ENCODE measurements at places on chromosomes 12 and 14.

DNA sequence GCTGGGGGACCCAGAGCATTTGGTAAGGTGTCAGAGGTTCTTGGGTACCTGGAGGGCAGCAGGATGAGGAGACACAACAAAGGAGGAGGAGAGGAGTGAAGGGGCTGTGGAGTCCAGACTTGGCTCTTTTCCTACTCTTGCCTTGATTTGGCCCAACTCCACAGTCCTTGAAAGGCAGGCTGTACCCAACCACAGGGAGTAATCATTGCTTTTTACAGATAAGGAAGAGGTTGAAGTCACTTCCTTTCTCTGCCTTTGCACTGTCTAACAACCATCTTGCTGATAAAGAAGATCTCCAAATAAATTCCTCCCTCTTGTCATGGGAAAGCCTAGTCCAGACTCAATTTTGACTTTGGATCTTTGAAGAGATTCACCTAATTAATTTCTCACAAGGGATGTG is 226.8 kb upstream of the HMGA2 start:
- no peak for DNase-seq

- DNase-seq = no peak
These were observed 17.1 kb downstream of the PDZRN4 start for GRCh38 chr12:41205070-41205709.

- DNase-seq = no peak
These were observed 1.8 kb upstream of the BMAL2 start for GRCh38 chr12:27330846-27331245.

DNA sequence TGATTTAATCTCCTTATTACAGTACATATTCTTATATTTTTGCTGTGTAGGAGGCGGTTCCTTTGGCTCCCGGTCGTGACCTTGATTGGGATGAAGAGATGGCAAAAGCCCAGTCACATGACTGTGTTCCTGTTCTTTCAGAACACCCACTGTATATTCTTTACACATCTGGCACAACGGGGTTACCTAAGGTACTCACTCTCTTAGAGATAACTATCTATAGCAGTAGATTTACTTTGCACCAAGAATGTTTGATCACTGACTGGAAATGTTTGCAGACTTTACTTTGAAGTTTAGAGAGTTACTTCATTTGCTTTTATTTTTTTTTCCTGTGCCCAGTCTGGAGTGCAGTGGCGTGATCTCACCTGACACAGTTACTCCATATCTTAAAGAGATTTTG is 65.2 kb downstream of the ACSS3 start:
- no peak for DNase-seq

GRCh38 chr12:124233041-124233796 is 61.7 kb upstream of the RFLNA start:
- DNase-seq = no peak

GRCh38 chr14:89409961-89410360 is 7.1 kb downstream of the FOXN3 start:
- DNase-seq = no peak

DNA sequence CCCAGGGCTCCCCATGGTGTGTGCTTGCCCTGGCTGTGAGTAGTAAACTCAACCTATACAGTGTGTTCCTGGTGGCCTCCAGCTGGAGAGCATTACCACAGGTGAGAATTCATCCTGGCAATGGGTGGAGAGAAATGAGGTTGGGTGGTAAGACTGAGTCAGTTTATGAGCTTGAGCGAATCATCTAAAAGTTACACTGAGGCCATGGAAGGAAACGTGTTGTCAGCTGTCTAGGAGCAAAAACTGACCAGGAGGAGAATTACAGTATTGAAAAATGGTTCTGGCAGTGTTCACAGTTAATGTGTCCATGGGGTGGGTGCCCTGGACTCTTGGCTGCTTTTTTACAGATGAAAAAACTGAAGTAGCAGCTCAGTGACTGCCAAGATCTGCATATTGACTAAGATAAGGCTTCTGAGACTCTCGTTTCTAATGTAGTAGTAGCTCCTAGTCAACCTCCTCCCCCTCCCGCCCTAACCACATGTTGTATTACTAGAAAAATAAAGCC is 202.0 kb upstream of the AMIGO2 start:
- no peak for DNase-seq

GRCh38 chr12:78470354-78471195 is 394.0 kb upstream of the SYT1 start:
- DNase-seq = no peak

DNA sequence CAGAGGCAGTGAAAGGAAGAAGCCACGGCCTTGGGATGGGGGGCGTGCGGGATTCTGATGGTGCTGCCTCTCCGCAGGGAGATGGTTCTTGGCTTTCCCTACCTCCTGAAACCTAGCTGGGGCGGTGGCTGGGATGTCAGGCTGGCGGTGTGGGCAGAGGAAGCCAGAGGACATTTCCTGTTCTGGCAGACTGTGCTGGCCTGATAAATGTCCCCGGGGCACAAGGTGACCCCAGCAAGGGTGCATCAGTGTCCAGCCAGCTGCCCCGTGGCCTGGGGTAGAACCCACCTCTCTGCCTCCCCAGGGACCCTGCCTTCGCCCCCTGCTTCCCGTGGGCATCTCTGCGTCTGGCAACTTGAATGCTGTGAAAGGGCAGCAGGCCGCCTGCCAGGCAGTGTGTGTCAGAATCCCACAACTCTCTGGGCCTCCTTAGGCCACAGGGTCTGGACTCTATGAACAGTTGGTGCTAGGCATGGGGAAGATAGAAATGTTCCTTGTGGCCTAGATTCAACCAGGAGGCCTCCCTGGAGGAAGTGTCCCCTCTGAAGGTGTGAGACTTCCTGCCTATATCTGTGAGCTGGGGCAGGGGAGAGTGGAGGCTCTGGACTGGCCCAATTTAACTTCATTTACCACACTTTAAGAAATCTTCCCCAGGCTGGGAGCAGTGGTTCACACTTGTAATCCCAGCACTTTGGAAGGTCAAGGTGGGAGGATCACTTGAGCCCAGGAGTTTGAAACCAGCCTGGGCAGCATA is 4.9 kb downstream of the SH2B3 start:
- DNase-seq = no peak

DNA sequence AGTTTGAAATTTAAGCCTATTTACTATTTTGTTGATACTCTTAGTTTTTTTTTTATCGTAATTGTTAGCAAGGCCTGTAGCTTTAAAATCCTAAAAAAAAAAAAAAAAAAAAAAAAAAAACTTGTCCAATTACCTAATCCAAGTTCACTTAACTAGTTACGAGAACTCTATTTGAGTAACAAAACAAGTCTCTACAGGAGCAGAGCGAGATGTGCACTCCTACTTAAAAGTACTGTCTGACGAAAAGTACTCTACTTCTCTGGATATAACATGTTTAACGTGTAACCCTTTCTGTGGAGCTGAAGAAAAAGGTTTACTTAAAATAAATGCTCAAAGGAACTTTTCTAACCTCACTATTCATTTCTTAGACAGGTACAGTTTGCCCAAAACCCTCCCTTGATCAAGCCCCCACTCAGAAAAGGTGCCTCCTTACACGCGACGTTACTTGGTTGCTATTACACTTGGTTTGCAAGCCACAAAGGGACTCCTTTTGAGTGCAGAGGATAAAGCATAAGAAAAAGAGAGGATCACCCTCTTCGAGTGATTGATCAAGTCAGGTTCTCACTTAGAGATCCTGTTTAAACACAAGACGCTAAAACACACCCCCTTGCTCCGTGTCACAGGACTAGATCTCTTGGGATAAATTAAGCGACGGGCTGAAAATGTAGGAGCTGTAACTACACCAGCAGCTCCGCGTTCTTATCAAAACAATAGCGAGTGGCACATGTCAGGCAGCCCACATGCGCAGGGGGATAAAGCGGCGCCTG is 2.2 kb downstream of the BAZ1A start:
- no peak for DNase-seq

DNA sequence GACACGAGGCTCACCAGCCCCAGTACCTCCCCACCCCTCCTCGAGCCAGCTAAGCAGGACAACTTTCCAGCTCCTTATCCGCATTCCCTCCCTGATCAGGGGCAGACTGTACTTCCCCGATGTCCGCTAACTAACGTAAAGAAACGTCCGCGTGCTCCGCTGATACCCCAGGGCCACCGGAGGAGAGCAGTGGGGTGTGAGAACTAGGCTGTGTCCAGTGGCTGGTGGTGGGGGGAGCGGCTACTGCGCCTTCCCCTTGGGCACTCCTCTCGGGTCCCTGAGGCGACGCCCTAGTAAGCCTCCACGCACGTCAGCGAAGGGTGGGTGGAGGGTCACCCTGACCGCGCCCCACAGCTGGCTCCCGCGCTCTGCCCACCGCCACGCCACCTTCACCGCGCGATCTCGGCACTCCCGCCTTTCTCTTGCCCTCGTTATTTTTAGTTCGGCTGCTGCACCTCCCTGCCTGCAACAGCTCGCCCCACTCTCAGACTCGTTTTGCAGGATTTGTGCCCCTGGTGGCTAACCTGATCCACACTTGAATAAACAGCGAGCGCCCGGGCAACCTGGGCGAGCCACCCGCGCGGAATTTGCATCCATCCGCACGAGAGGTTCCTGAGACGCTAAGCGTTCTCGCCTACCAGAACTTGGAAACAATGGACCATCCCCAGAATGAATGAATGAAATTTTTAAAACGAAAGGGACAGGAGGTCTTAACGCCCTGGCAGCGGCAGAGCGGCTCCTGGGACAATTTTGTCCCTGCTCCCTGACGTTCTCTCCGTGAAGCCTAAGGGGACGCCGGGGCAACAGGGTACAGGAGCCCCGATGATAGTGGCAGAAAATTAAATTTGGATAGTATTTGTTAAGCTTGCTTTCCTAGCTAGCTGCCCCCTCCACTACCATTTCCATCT is 6.9 kb upstream of the BMP4 start:
- DNase-seq = no peak

DNA sequence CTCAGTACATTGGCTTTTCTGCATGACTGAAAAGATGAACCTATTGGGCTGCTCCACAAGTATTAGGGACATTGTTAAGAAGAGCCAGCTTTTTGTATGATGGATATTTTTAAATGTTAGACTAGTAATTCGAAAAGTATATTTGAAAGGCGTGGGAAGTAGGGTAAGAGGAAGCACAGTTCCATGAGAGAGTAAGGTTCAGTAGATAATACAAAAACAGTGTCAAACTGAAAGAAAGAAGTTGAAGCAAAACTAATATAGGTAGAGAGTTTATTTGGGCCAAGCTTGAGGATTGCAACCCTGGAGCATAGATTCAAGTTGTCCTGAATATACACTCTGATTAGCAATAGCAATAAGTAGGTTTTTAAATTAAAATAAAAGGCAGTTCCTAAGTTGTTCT is 193.9 kb downstream of the RASSF9 start:
- no peak for DNase-seq

DNA sequence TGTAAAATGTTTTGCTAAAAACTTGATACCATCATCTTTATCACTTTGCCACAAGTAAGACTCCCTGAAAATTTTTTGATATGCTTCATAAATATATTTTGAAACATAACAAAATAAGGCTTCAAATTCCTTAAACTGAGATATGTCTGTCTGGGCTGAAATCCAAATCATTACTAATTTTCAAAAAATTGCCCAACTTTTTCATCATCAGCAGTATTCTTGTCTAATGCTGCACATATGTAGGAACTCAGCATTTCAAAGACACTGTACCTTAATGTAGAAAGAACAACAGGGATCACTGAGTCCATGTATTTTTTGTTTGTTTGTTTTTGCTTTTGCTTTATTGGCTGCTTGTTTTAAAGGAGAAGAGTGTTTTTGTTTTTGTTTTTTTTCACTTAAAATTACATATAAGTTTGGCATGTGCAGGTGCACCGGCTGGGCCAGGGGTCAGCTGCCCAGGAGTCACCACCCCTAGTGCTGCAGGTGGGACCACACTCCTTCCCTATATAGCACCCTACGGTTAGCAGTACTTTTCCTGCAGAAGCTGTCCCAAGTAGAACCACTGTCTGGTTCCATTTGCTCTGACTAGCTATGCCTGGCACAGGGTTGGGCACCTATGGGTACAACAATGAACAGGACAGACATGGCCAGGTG is 231.2 kb downstream of the PIK3C2G start:
- no peak for DNase-seq

DNA sequence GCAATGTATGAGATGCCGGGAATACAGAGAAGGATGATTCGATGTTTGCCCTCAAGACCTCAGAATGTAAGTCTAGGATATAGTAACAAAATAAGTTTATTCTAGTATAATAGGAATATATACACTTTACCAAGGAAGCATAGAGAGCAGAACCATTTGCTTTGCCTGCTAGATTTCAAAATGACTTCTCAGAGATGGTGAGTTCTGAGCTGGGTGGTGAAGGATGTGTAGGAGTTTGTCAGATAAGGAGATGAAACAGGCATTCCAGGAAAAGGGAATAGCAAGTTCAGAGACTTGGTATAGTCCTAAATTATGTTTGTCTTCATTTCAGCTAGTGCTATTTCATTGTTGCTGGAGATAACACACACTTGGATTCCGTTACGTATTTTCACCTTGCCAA is 655.9 kb downstream of the DIO2 start:
- DNase-seq = no peak

GRCh38 chr14:65103150-65103760 is 938 bp upstream of the MAX start:
- no peak for DNase-seq

GRCh38 chr12:52271158-52271557 is 3.3 kb upstream of the KRT86 start:
- DNase-seq = no peak

GRCh38 chr14:33026850-33027430 is 88.3 kb downstream of the NPAS3 start:
- no peak for DNase-seq

GRCh38 chr12:115785548-115785947 is 491.9 kb downstream of the MED13L start:
- DNase-seq = no peak

DNA sequence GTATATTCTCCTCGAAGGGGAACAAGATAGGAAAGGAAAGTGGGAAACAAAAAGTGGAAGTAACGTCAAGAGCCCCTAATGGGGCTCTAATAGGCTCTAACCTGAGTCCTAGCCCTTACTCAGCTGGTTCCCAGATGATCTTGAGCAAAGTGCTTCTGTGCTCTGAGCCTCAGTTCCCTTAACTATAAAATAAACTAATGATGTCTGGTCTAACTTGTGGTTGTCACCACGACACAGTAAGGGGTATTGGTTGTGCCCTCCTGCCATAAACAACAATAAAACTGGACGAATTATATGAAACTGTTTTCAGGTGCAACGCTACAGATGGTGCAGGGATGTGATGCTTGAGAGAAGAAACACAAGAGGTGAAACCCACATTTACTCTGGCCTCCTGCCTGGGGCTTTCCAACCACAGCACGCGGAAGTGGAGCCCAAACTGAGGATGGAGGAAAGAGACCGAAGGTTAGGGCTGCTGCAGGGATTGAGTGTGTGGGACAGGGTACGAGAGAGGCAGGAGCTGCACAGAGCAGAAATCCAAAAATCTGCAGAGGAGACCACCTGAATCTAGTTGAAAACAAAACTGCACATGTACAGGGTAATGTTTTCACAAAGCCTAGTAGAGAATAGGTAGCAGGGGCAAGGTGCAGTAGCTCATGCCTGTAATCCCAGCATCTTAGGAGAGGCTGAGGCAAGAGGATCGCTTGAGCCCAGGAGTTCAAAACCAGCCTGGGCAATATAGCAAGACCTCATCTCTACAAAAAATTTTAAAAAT is 45.6 kb upstream of the BCL2L14 start:
- DNase-seq = no peak
